ENCODE measurements at places on chromosomes 5 and 9.

GRCh38 chr9:76529653-76530052, 70.7 kb downstream of the GCNT1 start:
- DNase-seq: no peak

GRCh38 chr5:111447822-111448221, 64.5 kb downstream of the STARD4 start:
- DNase-seq: peak; percentile 89

GRCh38 chr5:57277085-57277484, 103.2 kb downstream of the GPBP1 start:
- DNase-seq: no peak

DNA sequence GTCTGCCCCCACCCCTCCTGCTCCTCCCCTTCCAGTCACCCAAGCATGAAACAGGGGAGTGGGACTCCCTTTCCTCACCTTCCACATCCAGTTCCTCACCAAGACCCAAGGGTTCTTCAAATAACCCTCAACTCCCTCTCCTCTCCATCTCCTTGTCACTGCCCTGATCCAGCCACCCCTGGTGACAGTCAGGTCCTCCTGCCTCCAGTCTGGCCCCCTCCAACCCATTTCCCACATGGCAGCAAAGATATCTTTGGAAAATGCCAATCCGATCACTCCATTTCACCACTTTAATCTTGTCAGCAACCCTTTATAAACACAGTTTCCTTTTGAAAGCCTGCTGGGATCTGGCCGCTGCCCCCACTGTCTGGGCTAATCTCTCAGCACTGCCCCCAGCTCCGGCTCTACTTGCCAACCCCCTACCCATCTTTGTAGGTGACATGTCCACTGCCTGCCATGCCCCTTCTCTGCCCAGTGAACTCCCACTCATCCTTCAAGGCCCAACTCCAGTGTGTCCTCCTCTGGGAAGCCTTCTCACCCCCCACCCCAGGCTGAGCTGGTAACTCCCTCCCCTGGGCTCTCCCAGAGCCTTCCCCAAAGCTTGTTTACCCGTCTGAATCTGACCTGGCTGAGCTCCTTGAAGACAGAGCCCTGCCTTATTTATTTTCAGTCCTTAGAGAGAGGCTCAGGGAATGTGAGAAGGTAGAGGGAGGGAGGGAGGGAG, 781 bp upstream of the MYOZ3 start:
- DNase-seq: no peak

- DNase-seq: no peak
These were observed 66.3 kb downstream of the MAT2B start for GRCh38 chr5:163571744-163572143.

- DNase-seq: no peak
These were observed 13.4 kb upstream of the GAPT start for GRCh38 chr5:58477760-58478376.

DNA sequence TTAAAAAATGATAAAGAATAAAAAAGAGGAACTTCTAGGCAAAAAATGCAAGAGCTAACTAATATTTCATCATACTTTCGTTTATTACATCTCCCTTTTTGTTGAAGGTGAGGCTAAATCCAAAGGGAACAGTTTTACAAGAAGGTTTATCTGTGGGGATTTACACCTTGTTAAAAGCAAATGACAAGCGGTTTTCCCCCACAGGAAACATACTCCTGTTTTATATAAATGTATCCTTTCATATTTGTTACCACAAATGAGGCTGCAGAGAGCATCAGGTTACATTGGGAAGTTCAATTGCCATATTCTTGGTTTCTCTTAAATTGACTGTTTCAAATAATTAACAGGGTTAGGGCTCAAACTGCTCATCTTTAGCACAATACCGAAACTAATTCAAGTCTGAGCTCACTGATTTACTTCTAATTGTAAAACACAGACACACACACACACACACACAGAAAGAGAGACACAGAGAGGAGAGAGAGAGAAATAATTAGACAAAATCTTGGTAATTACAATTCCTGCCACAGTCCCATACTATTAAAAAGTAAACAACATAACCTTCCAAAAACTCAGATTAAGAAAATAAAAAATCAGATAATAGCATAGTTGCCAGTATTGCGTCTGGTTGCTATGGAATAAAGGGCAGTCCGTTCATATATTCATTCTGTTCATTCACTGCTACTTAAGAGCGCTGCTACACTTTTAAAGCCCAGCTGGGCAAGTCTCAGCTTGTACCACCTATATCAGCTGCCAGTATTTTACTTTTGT, 17.1 kb downstream of the RFX3 start:
- peak; percentile 85 for DNase-seq

- no peak for DNase-seq
These were observed 3.2 kb downstream of the SNX30 start for GRCh38 chr9:112753725-112754124.

GRCh38 chr9:22446950-22447617, 460 bp downstream of the DMRTA1 start:
- peak; percentile 88 for DNase-seq

DNA sequence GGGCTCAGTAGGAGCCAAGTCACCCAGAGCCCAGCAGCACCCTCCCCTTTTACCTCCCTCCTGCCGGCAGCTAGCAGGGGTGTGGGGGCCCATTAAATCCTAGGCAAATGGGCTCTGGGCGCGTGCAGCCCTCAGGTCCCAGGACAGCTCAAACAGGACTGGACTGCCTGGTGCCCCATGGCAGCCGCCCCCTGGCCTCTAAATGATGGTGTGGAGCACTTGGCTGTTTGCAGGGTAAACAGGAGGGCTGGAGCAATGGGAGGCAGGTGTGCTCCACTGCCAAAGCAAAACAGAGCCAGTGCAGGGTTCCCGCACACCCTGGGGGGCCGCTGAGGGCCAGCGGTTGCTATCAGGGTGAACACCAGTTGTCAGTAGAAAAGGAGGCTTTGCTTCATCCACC, 55.9 kb upstream of the C5orf58 start:
- no peak for DNase-seq

DNA sequence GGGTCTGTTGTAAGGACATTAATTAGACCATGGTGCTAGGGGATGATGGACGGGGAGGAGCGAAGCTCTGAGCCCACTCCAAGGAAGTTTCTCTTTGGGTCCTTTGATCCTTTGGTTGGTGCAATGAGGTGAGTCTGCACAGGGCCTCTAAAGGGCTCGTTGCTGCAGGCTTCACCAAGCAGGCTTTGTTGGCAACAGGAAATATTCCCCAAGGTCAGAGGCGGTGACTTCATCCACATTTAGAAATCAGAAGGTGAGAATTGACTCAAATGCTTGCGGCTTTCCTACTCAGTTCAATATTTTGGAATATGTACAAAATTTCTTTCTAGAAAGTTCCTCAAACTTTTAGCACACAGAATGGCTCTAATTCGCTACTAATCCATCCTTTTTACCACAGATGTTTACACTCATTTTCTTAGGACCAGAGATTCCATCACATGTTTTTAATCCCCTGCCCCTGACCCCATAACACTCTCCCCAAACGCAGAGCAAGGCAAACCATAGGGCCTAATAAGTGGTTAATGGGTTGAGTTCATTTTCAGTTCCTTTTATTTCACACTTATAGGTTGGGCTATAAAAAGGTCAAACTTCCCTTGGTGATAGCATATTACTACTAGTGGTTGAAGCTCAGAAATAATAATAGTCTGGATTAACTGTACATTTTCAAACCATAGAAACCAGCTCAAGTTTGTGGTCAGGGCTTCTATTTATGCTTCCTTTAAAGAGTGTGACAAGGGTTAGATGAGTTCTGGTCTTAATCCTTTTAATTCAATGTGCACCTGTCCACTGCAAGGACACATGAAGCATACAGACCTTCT, 37.3 kb upstream of the TMEM252 start:
- DNase-seq: no peak

DNA sequence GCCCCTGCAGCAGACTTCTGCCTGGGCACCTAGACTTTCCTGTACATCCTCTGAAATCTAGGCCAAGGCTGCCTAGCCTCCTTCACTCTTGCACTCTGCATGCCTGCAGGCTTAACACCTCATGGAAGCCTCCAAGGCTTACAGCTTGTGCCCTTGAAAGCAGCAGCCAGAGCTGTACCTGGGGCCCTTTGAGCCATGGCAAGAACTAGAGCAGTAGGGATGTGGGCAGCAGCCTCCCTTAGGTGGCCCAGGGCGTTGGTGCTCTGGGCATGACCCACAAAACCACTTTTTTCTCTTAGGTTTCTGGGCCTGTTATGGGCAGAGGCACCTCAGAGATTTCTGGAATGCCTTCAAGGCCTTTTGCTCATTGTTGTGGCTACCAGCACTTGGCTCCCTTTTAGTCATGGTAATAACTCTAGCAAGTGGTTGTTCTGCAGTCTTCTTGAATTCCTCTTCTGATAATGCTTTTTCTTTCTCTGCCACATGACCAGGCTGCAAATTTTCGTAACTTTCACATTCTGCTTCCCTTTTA, 606.2 kb downstream of the TLE4 start:
- no peak for DNase-seq

DNA sequence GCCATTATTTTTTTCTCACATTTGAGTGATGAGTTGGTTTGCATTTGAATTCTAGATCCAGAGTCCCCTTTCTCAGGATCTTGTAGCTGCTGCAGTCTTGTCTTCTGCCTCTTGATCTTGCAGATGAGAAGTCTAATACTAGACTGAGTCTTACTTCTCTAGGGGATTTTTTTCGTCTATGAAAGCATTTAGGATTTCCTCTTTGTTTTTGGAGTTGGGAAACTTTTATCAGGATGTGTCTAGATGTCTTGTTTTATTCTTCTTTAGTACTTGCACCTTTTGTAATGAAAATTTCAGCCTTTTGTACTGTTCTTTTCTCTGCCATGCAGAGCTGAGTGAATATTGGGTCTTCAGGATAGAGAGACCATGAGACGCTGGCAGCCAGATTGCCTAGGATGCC, 65.4 kb downstream of the ZNF618 start:
- no peak for DNase-seq

GRCh38 chr9:9392755-9393154, 1220.0 kb downstream of the PTPRD start:
- DNase-seq: no peak

GRCh38 chr9:106859957-106860720, 2.8 kb upstream of the ZNF462 start:
- DNase-seq: peak; percentile 18

- DNase-seq: no peak
These were observed 811 bp upstream of the ARRDC3 start for GRCh38 chr5:91383956-91384300.

GRCh38 chr5:56816546-56817081, 1.3 kb downstream of the MAP3K1 start:
- peak; percentile 56 for DNase-seq

GRCh38 chr5:9071524-9071923, 474.4 kb downstream of the SEMA5A start:
- no peak for DNase-seq

- DNase-seq: peak; percentile 75
These were observed 217.7 kb upstream of the TBCA start for GRCh38 chr5:77993855-77994318.

DNA sequence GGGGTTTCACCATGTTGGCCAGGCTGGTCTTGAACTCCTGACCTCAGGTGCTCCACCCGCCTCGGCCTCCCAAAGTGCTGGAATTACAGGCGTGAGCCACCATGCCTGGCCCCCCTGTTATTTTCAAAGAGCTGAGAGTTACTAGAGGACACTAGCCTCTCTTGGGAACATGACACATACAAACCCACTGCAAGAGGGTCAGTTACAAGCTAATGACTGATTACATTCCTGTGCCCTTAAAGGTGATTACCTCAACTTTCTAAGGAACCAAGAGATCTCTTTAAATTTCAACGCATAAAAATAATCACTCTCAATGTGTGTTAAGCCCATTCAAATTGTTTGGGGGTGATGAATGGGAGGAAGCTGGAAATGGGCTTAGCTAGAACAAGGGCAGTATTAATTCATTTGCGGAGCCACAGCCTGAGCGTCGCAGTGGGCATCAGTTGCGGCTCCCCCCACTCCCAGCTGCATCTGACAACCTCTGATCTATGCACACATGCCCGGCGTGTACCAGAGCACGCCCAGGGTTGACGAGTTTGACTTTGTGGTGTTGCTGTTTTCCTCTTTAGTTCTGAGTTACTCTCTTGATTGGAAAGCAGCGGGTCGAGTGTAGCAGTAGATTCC, 146.9 kb downstream of the GOLPH3 start:
- DNase-seq: no peak

GRCh38 chr5:50709471-50709870, 43.0 kb downstream of the PARP8 start:
- DNase-seq: no peak

DNA sequence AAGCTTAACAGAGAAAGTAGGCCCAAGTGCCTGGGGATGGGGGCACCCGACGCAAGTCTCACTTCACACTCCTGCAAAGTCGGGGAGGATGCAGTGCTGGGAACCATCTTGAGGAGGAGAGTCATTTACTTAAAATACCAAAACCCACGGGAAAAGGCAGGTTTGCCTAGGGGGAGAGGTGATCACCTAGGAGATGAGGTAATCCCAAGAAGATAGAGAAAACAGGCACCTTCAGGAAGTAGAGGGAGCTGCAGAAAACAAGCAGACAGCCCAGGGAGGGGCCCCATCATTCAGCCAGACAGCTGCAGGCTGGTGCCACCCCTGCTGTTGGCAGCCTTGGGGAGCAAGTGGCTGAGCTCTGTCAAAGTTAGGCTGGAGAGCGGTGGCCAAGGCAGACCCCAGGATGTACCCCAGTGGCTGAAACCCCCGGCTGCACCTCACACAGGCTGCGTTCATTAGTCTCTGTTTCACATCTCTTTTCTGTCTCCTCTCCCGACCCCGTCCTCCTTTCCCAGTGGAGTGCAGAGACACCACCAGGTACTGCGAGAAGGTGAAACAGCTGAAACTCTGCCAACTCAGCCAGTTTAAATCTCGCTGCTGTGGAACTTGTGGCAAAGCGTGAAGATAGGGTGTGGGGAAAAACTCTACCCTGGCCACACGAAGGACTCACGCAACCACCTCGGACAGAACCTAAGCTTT, 124.9 kb downstream of the SAXO1 start:
- DNase-seq: no peak

DNA sequence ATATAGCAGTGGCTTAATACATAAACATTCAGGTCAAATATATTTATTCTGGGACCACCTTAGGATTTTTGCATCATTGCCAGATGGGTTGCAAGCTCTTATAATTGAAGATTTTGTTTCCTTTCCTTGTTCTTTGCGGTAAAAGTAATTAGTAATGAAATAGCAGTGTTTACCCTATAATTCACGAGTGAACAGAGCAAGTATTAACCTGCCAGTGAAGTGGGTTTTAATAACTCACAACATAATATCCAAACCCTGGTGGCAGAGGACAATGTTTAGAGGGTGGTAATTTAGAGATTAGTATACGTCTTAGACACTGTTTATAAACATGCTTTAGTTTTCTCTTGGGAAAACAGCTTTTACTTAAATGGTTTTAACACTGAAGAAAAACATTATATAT, 11.8 kb downstream of the ARL14EPL start:
- no peak for DNase-seq

GRCh38 chr5:138725818-138726416, 27.3 kb upstream of the CTNNA1 start:
- DNase-seq: peak; percentile 65

Measured in NCI-H146 (cell line).